Neural crest cell (in vitro differentiated cells): ENCODE measurements at places on chromosomes 4 and X.
A peak's percentile ranks its signal among the peaks of the same experiment; 100 is the strongest.

GRCh38 chr4:108169664-108170063 is 932 bp upstream of the LEF1 start:
- no peak for DNase-seq

DNA sequence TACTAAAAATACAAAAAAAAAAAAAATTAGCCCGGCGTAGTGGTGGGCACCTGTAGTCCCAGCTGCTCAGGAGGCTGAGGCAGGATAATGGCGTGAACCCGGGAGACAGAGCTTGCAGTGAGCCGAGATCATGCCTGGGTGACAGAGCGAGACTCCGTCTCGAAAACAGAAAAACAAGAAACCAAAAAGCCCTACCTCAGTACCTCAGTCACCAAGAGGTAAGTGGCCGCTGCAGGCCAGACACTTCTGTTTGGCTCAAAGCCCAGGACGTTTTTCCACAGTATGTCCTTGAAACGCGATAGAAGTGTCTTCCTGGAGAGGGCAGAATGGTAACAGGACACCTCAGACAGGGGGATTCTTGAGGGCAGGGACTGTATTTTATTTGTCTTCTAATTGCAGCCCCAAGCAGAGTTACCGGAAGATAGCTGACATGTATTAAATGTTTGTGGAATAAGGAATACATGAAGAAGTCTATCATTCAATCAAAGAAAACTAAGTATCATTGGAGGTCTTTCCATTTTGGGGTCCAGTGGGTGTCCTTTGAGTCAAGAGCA is 63.6 kb downstream of the CLNK start:
- DNase-seq = no peak

GRCh38 chr4:85166318-85166717 is 199.8 kb upstream of the WDFY3 start:
- no peak for DNase-seq

- no peak for DNase-seq
Measured at GRCh38 chrX:47587091-47587891, 5.1 kb downstream of the TIMP1 start.

DNA sequence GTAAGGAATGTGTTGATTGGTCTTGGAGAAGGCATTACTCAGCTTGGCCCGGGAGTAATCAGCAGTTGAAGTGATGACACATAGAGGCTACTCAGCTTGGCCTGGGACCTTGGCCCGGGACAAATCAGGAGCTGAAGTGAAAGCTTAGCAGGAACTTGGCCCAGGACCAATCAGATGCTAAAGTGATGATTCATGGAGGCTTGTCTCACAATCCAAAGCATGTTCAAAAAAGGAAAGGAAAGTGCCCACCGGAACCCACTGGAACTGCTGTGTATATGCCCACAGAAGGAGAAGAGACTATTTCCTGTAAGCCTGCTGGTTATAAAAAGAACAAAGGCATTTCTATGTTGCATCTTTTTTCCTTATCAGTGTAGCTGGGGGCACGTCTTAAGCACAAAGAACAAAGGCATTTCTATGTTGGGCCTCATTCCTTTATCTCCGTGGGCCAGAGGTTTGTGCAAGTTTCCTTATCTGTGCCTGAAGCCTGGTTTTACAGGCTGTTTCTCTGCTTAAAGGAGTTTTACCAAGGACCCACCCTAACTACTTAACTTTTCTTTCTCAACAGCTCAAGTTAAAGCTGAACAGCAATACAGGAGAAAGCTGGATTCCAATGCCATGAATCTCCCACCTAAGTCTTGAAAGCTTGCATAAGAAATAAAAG is 1176.7 kb downstream of the NLGN4X start:
- no peak for DNase-seq

DNA sequence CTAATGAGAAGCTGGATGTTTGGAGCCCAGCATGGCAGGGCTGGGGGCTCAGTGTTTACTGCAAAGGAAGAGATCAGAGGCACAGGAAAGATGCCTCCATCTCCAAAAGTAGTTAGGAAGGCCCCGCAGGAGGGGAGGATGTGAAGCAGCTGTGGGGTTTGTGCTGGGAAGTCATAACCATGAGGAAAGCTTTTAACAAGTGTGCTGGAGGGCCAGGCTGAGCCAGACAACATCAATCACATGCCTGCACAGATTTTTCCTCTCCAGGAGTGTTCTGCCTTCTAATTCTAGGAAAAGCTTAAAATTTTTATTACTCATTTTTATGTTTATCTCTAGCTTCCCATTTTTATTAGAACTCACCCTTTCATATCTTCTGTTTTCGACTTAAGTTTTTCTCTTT is 65.4 kb downstream of the GPR82 start:
- DNase-seq = no peak

GRCh38 chr4:99252746-99253145 is 33.7 kb upstream of the ADH6 start:
- no peak for DNase-seq

GRCh38 chrX:86946569-86946968 is 571.0 kb upstream of the KLHL4 start:
- peak; percentile 23 for DNase-seq

- DNase-seq = peak; percentile 95
Measured at GRCh38 chr4:182806259-182807252, 110.6 kb downstream of the DCTD start.

DNA sequence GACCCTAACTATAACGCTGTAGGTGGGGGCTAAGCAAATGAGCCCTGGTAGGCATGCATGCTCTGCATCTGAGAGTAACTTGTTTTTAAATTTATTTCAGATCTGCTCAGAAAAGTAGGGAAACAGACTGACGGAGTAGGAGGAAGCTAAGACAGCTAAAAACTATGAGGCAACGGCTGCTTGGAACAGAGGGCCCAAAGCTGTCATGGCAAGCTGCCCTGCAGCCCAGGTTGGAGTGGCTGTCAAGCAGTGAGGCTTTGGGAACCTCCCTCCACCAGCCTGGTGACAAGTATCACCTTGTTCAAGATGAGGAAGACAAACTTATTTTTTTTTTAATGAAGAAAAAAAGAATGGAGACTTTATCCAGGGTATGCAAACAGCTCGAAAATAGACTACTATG is 439.8 kb downstream of the NLGN4X start:
- DNase-seq = no peak

GRCh38 chrX:37692918-37693317 is 7.3 kb downstream of the XK start:
- DNase-seq = no peak

DNA sequence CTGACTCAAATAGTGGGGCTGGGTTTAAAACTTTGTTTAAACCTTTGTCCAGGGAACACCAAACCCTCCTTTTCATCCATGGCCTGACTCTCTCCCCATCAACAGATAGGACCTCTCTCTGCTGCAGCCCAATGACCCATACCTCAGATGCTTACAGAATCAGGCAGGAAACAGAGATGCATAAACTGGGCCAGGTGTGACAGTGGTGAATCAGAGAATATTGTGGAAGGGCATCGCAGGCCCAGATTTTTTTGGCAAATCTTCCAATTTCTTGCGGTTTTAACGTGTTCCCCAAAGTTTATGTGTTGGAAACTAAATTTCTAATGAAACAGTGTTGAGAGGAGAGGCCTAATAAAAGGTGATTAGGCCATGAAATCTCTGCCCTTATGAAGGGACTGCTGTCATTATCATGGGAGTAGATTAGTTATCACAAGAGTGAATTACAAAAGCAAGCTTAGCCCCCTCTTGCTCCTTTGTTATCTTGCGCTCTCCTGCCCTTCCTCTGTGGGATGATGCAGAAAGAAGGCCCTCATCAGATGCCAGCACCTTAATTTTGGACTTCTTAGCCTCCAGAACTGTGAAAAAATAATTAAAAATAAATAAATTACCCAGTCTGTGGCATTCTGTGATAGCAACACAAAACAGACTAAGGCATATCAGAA is 82.8 kb downstream of the STK32B start:
- DNase-seq = no peak

- DNase-seq = no peak
Measured at GRCh38 chr4:11118513-11118912, 310.2 kb downstream of the HS3ST1 start.

DNA sequence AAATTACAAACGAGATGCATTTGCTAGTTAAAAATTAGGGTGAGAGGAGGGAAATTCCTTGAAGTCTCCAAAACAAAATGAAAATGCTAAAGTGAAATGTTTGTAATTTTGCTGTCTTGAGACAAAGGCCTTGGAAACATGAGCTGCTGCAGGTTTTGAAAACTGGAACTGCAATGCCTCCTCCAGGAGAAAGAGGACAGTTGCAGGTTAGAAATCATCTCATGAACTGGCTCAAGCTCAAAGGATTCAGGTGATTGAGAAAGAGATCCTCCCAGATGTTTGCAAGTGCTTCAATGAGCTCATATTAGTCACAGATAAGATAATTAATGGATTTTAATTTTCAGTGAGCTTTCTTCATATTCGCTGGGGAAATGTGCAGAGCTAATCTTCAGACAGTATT is 32.4 kb downstream of the SMPX start:
- no peak for DNase-seq

DNA sequence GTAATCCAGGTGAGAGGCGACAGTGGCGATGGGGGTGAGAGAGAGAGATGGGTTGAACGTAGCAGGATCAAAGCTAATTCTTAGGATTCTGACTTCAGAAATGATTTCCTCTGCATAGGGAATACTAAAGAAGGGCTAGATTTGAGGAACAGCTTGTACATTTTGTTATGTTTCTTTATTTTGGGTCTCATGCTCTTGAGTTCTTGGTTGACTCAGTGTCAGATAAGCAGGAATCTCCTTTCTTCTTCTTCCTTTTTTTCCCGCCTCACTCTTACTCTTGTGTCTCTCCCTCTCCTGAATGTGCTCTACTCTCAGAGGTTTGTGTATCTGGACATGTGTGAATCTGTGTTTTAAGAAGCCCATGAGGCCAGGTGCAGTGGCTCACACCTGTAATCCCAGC is 36.4 kb downstream of the FAM193A start:
- no peak for DNase-seq

GRCh38 chrX:132742246-132742645 is 216.2 kb downstream of the HS6ST2 start:
- DNase-seq = no peak

DNA sequence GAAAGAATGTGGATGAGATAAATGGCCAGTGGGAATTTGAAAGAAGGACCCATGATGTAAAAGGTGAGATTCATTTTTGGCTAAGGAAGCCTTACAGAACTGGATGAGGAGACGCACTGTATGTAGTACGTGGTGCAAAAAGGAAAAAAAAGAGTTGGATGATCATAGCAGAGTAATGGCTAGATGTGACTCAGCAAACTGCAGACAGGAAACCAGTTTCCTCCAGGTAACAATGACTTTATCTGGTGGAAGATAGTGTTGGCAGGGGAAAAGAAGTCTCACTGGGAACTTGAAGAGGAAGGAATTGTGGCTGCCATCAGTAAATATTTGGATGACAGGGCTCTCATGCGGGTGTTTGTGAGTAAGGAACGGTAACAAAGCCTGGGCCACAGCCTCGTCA is 243.2 kb downstream of the CPE start:
- no peak for DNase-seq

- DNase-seq = no peak
Measured at GRCh38 chrX:51779306-51779705, 36.1 kb downstream of the GSPT2 start.

DNA sequence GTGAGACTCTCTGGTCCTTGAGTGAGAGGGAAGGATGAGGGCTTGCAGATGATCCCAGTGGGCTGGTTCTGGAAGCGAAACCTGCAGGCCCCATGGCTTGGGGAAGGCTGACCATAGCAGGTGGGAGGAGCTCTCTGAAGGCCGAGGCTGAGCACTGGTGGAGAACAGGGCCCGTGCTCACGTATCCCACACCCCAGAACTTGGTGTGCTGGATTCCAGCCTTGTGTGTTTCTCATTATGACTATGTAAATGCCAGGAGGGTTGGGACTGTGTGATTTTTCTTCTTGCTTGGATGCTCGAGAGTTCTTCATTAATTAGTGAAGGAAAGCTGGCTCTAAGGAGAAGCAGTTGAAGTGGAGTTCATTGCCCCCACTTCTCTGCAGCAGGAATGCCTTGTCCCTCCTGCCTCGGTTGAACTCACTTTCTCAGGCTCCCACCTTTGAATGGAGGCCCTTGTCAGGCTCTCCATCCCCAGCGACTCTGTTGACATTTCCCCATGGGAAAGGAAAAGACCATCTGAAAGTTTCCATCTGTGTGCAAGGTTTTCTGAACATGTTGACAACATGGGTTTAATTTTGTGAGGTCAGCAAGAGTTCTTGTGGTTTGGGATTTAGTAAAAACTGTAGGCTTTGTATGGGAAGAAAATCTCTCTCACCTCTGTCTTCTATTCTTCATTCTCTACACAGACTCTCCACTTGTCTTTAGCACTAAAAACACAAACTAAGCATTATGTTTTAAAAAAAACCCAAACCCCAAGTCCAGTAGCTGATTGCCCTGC is 57.7 kb downstream of the TBL1X start:
- no peak for DNase-seq

- no peak for DNase-seq
Measured at GRCh38 chr4:38360201-38360600, 303.8 kb upstream of the KLF3 start.

DNA sequence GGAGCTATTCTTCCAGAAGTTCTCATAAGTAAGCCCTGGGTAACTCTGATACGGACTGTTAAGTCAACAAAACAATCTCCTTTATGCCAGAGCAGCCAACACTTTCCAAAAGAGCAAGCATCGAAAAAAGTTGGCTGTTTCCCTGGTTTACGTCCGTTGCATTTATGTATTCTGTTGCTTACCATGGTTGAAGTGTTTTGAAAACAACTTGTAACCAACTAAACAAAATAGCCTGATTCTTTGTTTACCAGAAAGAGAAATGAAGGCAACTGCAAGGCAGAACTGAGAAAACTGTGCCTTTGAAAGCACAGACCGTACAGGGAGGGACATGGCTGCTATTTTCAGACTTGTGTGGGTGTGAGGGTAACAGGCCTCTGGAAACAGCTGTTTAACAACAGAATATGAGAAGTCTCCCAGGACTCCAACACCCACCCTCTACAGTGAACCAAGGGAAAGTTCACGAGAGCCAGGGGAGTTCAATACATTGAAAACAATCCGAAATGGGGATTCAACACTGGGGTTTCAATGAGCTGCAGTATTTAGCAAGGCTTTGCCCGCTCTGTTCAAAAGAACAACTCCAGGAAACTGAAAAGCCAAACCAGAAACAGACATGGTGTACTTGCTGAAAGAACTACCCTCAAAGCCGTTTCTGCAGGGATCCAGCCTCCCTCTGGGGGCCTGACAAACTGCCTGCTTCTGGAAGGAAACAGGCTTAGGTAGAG is 95.8 kb upstream of the EGFL6 start:
- no peak for DNase-seq

- DNase-seq = no peak
Measured at GRCh38 chr4:165680821-165681220, 192.2 kb upstream of the TLL1 start.

DNA sequence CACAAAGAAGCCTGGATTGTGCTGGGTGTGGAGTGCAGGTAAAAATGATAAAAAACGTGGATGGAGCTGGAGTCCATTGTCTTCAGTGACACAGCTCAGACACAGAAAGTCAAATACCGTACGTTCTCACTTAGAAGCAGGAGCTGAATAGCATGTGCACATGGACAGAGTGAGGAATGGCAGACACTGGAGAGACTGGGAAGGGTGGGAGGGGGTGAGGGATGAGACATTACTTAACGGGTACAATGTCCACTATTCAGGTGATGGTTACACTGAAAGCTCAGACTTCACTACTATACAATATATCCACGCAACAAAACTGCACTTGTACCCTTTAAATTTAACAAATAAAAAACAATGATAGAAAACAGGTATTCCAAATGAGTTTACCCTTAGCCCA is 18.1 kb upstream of the IRAK1 start:
- no peak for DNase-seq
